Lung (tissue), 17 donors: ENCODE measurements at places on chromosomes 7 and 10.
A peak's percentile ranks its signal among the peaks of the same experiment; 100 is the strongest.

GRCh38 chr7:52726493-52726892, 308.9 kb upstream of the POM121L12 start:
- DNase-seq, result no peak

- no peak for DNase-seq
Observed at GRCh38 chr10:101071267-101071884, 9.6 kb downstream of the KAZALD1 start.

GRCh38 chr10:17649836-17650235, 5.9 kb downstream of the STAM start:
- no peak for DNase-seq

- peak; percentile 93 for DNase-seq
Observed at GRCh38 chr10:98344589-98345038, 70.4 kb downstream of the PYROXD2 start.

DNA sequence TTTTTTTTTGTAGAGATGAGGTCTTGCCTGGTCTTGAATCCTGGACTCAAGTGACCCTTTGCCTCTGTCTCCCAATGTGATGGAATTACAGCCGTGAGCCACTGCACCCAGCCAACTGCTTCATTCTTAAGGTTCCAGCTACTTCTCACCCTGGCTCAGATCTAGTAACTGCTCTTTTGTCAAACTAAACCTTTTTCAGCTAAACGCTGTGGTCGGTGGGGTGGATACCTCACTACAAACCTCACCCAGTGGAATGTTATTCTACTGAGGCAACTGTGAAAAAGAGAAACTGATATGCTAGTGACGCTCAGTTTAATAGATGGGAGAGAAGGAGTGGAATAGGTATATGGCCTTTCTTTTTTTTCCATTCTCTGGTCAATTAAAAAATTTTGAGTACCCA, 1.7 kb upstream of the MRLN start:
- DNase-seq, result no peak

- no peak for DNase-seq
Observed at GRCh38 chr10:129090618-129091366, 376.2 kb upstream of the MGMT start.

GRCh38 chr7:101859411-101860106, 42.1 kb downstream of the CUX1 start:
- DNase-seq, result no peak

GRCh38 chr10:35059481-35059880, 30.7 kb downstream of the CUL2 start:
- no peak for DNase-seq

GRCh38 chr10:68154211-68154497, 44.9 kb downstream of the MYPN start:
- peak; percentile 92 for DNase-seq
